ENCODE measurements at places on chromosomes 16 and 17.
A peak's percentile ranks its signal among the peaks of the same experiment; 100 is the strongest.

DNA sequence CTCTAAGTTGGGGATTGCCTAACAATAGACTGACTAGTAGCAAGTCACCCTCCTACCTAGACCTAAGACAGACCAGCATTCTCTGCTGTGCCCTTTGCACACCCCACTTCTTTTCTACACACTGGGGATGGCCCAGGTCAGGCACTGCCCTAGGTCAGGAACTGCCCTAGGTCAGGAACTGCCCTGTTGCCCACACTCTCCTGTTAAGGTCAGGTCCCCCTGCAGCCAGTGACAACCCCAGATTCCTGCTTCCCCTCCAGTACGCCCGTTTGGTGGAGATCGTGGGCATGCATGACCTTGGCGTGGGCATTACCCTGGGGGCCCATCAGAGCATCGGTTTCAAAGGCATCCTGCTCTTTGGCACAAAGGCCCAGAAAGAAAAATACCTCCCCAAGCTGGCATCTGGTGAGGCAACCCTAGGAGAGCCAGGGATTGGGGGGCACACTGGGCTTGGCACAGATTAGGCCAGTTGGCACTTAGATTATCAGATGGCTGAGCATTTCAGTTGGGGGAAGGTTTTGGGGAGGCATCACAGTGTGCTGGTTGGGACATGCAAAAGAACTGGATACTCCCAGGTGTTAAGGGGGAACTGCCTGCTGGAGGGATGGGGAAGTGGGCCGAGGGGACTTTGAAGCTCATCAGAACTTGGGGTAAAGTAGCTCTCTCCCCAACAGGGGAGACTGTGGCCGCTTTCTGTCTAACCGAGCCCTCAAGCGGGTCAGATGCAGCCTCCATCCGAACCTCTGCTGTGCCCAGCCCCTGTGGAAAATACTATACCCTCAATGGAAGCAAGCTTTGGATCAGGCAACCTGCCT, 1.7 kb downstream of the ACADVL start:
- H3K36me3 ChIP-seq, result peaks cover 35% of the 10 kb centered on the region
- H3K27me3 ChIP-seq, result no peaks in the 10 kb centered on the region
- no peak for DNase-seq
- H3K4me1 ChIP-seq, result peaks cover 42% of the 10 kb centered on the region
- H3K4me3 ChIP-seq, result peak overlapping the region; percentile 96
- peak overlapping the region; percentile 95 for H3K27ac ChIP-seq

DNA sequence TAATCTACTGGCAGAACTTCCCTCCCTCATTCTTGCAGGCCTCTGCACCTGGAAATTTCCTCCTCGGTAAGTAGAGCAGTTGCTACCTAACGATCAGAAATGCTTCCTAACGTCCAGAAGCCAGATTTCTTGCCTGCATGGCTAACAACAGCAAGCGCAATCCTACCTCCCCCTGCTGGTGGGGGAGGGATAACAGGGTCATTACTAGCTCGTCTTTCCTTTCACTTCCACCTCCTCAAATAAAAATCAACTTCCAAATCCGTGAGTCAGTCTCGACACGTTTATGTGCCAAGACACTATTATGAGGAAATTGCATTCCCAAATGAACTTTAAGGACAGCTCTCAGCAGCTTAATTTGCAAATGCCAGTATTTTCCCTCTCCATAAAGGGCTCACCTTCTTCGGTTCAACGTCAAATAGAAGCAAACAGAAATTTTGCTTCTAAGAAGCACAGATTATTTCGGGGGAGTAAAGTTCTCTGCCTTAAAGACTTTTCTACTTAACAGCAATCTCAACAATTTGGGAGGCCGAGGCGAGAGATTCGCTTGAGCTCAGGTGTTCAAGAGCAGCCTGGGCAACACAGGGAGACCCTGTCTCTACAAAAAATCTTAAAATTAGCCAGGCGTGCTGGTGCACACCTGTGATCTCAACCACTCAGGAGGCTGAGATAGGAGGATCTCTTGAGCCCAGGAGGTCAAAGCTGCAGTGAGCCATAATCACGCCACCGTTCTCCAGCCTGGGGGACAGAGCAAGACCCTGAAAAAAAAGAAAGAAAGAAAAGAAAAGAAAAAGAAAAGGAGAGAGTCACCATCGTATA, 188.6 kb upstream of the PSMD7 start:
- H3K27ac ChIP-seq, result no peak overlapping the region
- no peaks in the 10 kb centered on the region for H3K36me3 ChIP-seq
- H3K4me1 ChIP-seq, result peaks cover 2% of the 10 kb centered on the region

DNA sequence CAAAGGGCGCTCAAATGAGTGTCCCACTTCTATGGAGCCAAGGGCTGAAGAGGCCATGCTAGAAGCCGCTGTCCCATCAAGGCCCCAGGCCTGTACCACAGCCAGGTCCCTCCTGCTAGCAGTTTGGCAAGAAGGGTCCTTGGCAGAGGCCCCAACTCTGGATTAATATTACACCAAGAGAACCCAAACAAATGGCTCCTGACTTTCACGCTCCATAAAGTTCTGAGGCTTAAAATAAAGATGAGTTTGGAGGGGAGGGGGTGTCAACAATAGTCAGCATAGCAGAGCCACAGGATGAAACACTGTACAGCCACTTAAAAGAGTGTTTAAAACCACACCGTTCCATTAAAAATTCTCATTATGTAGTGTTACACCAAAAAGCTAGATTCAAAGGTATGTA, 30.5 kb downstream of the CUEDC1 start:
- no peaks in the 10 kb centered on the region for H3K36me3 ChIP-seq
- DNase-seq, result no peak
- H3K4me3 ChIP-seq, result no peak overlapping the region
- H3K27ac ChIP-seq, result no peak overlapping the region
- H3K27me3 ChIP-seq, result peaks cover 26% of the 10 kb centered on the region

DNA sequence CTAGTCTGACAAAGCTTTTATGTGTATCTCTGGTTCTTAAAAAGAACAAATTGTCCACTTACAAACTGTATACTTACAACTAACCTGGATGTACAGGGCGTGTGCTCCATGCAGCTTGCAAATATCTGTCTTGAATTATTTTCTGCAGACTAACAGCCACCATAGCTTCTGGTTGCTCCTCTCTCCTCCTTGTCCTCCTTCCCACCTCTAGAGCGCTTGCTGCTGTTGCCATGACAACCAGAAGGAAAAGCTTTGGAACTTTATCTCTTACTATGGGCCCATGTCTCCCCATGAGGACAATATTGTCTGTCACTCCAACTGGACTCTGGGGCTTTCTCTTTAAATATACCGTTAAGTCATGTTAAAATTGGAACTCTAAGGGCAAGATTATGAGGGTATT, 71.5 kb upstream of the DHX40 start:
- no peaks in the 10 kb centered on the region for H3K36me3 ChIP-seq
- H3K4me3 ChIP-seq, result no peak overlapping the region
- DNase-seq, result no peak
- peaks cover 18% of the 10 kb centered on the region for H3K27me3 ChIP-seq

GRCh38 chr16:88067530-88068411, 116.5 kb downstream of the BANP start:
- no peaks in the 10 kb centered on the region for H3K36me3 ChIP-seq
- H3K27ac ChIP-seq, result no peak overlapping the region
- H3K27me3 ChIP-seq, result no peaks in the 10 kb centered on the region
- H3K4me1 ChIP-seq, result no peaks in the 10 kb centered on the region
- no peak overlapping the region for H3K4me3 ChIP-seq

- no peaks in the 10 kb centered on the region for H3K27me3 ChIP-seq
- H3K4me1 ChIP-seq, result no peaks in the 10 kb centered on the region
- no peak overlapping the region for H3K4me3 ChIP-seq
- H3K27ac ChIP-seq, result no peak overlapping the region
- peaks cover 41% of the 10 kb centered on the region for H3K36me3 ChIP-seq
- no peak for DNase-seq
These were observed 52.3 kb downstream of the CYB5D2 start for GRCh38 chr17:4195306-4195705.

GRCh38 chr17:14940108-14940937, 324.8 kb downstream of the PMP22 start:
- H3K27ac ChIP-seq, result no peak overlapping the region
- H3K4me3 ChIP-seq, result no peak overlapping the region
- no peaks in the 10 kb centered on the region for H3K4me1 ChIP-seq
- no peak for DNase-seq
- no peaks in the 10 kb centered on the region for H3K36me3 ChIP-seq

DNA sequence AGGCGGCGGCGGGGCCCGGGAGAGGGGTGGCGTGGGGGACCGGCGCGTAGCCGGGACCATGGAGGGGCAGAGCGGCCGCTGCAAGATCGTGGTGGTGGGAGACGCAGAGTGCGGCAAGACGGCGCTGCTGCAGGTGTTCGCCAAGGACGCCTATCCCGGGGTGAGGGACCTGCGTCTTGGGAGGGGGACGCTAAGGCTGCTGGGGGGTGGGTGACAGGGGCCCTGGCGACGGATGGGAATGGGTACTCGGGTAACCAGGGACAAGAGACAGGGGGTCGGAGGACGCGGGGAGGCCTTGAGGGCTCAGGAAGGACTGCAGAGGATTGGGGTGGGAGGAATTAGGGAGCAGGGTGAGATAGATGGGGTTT, 243 bp downstream of the RND2 start:
- peak overlapping the region; percentile 48 for H3K4me3 ChIP-seq
- peaks cover 22% of the 10 kb centered on the region for H3K27me3 ChIP-seq
- DNase-seq, result no peak
- H3K27ac ChIP-seq, result peak overlapping the region; percentile 52
- peaks cover 21% of the 10 kb centered on the region for H3K4me1 ChIP-seq
- no peaks in the 10 kb centered on the region for H3K36me3 ChIP-seq

GRCh38 chr17:65660947-65661346, 99.5 kb upstream of the AXIN2 start:
- DNase-seq, result no peak
- H3K27ac ChIP-seq, result no peak overlapping the region
- no peaks in the 10 kb centered on the region for H3K4me1 ChIP-seq
- H3K27me3 ChIP-seq, result peaks cover 7% of the 10 kb centered on the region

- H3K4me3 ChIP-seq, result no peak overlapping the region
- peaks cover 3% of the 10 kb centered on the region for H3K36me3 ChIP-seq
- H3K27me3 ChIP-seq, result peaks cover 12% of the 10 kb centered on the region
- DNase-seq, result no peak
- H3K4me1 ChIP-seq, result peaks cover 12% of the 10 kb centered on the region
These were observed 11.7 kb downstream of the MYH10 start for GRCh38 chr17:8618825-8619224.

DNA sequence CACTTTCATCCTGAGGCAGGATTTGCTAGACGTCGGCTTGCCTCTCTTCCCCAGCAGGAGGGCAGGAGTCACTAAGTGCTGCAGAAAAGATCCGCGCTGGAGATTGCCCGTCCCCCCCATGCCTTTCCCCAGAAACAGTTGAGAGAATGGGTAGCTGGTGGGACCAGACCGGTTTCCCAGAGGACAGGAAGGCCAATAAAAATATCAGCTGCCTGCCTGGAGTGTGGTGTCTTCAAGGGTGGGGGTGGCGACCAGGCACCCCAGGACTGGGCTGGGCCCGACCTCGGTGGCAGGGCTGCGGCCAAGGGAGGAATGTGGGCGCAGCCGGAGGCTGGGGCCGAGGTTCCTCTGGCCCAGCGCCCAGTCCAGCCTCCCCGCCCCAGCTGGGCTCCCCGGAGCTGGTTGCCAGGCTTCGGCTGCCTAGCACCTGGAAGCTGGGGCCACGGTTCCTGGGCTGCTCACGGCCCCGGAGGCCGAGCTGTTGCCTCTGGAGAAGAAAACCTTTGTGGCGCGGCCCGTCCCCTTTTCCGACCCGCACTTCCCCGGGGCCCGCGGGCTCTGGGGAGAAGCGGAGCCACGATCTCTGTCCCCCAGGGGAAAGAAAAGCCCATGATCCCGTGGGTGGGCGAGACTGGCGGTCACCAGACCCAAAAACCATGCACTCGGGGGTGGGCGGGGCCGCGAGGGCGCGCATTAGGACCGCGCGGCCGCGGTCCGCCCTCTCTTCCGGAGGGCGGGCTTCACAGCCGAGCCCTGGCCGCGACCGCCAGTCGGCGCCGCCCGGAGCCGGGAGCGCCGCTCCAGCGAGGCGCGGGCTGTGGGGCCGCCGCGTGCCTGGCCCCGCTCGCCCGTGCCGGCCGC, at the start of gene TRAF4:
Gene TRAF4 (plus strand): TSS at position 769 of the 861 bp plus-strand sequence. CDS start 102 bp downstream, outside the sequence.
- peaks cover 53% of the 10 kb centered on the region for H3K4me1 ChIP-seq
- H3K27ac ChIP-seq, result peak within 1 kb of the TSS; percentile 95
- H3K4me3 ChIP-seq, result peak within 1 kb of the TSS; percentile 90
- no peaks in the 10 kb centered on the region for H3K27me3 ChIP-seq
- peaks cover 27% of the 10 kb centered on the region for H3K36me3 ChIP-seq

GRCh38 chr16:66850115-66850815, 6.1 kb downstream of the CA7 start:
- no peaks in the 10 kb centered on the region for H3K36me3 ChIP-seq
- H3K4me1 ChIP-seq, result peaks cover 24% of the 10 kb centered on the region
- H3K27me3 ChIP-seq, result peaks cover 14% of the 10 kb centered on the region
- no peak for DNase-seq
- no peak overlapping the region for H3K27ac ChIP-seq

GRCh38 chr17:67534941-67535340, 157.9 kb downstream of the PITPNC1 start:
- H3K4me1 ChIP-seq, result peaks cover 3% of the 10 kb centered on the region
- no peaks in the 10 kb centered on the region for H3K27me3 ChIP-seq
- H3K27ac ChIP-seq, result no peak overlapping the region
- H3K4me3 ChIP-seq, result no peak overlapping the region
- DNase-seq, result no peak

DNA sequence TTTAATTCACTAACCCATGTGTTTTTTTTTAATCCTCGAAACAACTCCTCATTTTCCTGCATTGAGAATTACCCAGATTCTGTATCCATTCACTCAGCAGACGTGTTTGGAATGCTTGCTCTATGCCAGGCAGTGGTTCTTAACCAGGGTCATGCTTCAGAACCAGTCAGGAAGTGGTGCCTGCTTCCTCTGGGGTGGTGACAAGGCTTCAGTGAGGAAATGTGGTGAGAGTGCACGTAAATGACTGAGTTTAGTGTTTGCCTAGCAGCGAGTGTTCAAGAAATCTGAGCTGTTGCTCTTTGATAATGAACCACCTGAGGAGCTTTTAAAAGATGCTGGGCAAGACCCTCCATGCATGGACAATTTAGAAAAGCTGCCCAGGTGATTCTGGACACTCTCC, 9.9 kb downstream of the ZFP90 start:
- H3K4me3 ChIP-seq, result peak overlapping the region; percentile 27
- peak; percentile 66 for DNase-seq
- H3K27me3 ChIP-seq, result no peaks in the 10 kb centered on the region

- H3K4me1 ChIP-seq, result no peaks in the 10 kb centered on the region
- H3K4me3 ChIP-seq, result no peak overlapping the region
- no peak for DNase-seq
- H3K27ac ChIP-seq, result no peak overlapping the region
- H3K27me3 ChIP-seq, result peaks cover 12% of the 10 kb centered on the region
These were observed 12.3 kb upstream of the CCL2 start for GRCh38 chr17:34242587-34243363.

- DNase-seq, result no peak
- no peaks in the 10 kb centered on the region for H3K27me3 ChIP-seq
- no peak overlapping the region for H3K4me3 ChIP-seq
These were observed 338.7 kb downstream of the C16orf95 start for GRCh38 chr16:86978445-86979030.
